ENCODE measurements at places on chromosomes 11 and 22. TPM values are rescaled to one million over a fixed set of nuclear protein-coding genes. Genes with fewer than 3 reads are reported as not detected.

Gene CD6
- total RNA-seq = 0.16 TPM

Gene NAALAD2
- 0.09 TPM for total RNA-seq

Gene PATE2
- total RNA-seq = not detected

Gene FAR1
- total RNA-seq = 18.2 TPM

Gene MOGAT2
- total RNA-seq = not detected

GRCh38 chr11:95764267-95764898 is 25.2 kb downstream of the FAM76B start:
- no peak for DNase-seq

- DNase-seq = no peak
These were observed 388.6 kb downstream of the MN1 start for GRCh38 chr22:27412866-27413445.

DNA sequence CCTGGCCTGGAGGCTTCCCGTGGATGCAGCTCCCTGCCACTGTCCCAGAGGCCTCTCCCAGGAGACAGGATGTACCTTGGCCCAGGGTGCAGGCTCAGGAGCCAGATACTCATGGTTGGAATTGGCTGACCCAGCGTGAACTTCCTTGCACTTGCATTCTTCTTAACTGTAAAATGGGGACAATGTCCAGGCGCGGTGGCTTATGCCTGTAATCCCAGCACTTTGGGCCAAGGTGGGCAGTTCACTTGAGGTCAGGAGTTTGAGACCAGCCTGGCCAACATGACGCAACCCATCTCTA is 20.1 kb upstream of the ST3GAL4 start:
- peak; percentile 56 for DNase-seq

DNA sequence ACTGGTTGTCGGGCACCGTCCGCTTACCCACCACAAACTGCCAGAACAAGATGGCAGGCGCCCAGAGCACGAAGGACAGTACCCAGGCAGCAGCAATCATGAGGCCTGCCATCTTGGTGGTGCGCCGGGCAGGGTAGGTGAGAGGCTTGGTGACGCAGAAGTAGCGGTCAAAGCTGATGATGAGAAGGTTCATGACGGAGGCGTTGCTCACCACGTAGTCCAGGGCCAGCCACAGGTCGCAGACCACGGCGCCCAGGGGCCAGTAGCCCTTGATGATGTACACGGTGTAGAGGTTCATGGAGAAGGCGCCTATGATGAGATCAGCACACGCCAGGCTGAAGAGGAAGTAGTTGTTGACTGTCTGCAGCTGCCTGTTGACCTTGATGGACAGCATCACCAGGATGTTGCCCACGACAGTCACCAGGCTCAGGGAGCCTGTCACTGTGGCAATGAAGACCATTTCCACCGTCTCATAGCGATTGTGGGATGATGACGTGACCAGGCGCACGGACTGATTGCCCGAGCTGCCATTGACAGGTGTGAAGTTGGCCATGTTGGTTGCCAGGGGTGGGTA is 4.6 kb downstream of the MDK start:
- DNase-seq = no peak

GRCh38 chr11:33893711-33894397 is 2.0 kb upstream of the LMO2 start:
- DNase-seq = no peak

- no peak for DNase-seq
These were observed at the start of gene LRRC32 for GRCh38 chr11:76670485-76671236. Gene LRRC32, minus strand, starts transcription at chr11:76670747. Its CDS starts 4,793 bp downstream, at chr11:76665954.

- DNase-seq = no peak
These were observed 69.3 kb downstream of the LRP5 start for GRCh38 chr11:68381716-68382115.

DNA sequence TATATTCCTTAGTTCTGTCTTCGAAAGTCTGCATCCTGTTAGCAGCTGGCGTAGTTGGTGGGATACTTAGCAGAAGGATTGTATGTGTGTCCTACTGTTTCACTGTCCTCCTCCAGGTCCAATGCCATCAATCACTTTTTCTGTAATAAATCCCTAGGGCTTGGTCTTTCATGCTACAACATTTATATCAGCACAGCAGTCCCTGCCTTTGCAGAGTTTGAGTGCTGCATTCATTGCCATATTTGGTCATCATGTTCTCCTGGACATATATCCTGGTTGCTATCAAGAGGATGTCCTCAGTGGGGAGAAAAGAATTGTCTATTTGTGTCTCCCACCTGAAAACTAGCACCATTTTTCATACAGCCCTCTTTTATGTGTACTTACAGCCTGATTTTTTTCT is 67.0 kb downstream of the OR5AK2 start:
- DNase-seq = no peak

DNA sequence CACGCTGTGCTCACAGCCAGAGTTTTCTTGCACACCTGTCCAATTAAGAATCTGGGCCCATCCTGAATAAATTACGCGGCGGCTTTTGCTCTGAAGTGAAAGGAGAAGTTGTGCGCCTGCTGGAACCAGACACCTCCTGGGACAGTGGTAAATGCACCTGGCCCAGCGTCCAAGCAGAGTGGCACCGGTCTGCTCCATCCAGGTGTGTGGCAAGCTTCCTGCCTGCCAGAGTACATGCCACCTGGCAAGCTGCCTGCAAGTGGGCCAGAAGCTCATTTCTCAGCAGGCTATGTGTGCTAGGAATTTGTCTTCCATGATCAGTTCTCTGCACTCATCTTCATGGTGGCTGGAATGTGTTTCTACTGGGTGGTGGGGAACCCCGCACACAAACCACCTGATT is 660.6 kb downstream of the ETS1 start:
- no peak for DNase-seq

Measured in gastrocnemius medialis (tissue), 4 donors.